ENCODE measurements at places on chromosomes 16 and 17. TPM values are rescaled to one million over a fixed set of nuclear protein-coding genes. Genes with fewer than 3 reads are reported as not detected.

- H3K4me3 ChIP-seq = no peak overlapping the region
- DNase-seq = peak; percentile 22
- no peaks in the 10 kb centered on the region for H3K4me1 ChIP-seq
- H3K27me3 ChIP-seq = no peaks in the 10 kb centered on the region
Measured at GRCh38 chr17:21193031-21193430, 20.9 kb downstream of the TMEM11 start.

DNA sequence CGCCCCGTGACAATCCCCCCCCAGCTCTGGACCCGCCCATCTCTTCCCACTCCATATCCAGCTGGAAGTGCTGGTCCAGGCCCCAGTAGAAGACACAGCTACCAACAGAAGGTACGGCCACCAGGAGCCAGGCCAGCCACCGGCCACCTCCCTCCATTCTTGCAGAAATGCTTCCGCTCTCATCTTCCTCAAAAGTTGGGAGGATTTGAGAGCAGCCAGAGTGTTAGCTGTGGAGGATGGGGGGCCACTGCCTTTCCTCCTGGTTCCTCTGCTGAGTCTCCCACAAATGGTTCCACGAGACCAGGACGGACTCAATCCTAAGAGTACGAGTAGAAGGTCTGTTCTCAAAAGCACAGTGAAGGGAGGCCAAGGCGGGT, 78.3 kb downstream of the GAS7 start:
- H3K27me3 ChIP-seq = peaks cover 6% of the 10 kb centered on the region
- H3K27ac ChIP-seq = no peak overlapping the region
- DNase-seq = no peak
- H3K4me3 ChIP-seq = no peak overlapping the region
- H3K36me3 ChIP-seq = no peaks in the 10 kb centered on the region

GRCh38 chr16:86378128-86378527, 132.2 kb upstream of the FOXF1 start:
- H3K36me3 ChIP-seq = no peaks in the 10 kb centered on the region
- H3K4me3 ChIP-seq = no peak overlapping the region
- no peaks in the 10 kb centered on the region for H3K4me1 ChIP-seq
- peaks cover under 1% of the 10 kb centered on the region for H3K27me3 ChIP-seq
- no peak for DNase-seq
- no peak overlapping the region for H3K27ac ChIP-seq

Gene TBC1D26
- 0.34 TPM for total RNA-seq

DNA sequence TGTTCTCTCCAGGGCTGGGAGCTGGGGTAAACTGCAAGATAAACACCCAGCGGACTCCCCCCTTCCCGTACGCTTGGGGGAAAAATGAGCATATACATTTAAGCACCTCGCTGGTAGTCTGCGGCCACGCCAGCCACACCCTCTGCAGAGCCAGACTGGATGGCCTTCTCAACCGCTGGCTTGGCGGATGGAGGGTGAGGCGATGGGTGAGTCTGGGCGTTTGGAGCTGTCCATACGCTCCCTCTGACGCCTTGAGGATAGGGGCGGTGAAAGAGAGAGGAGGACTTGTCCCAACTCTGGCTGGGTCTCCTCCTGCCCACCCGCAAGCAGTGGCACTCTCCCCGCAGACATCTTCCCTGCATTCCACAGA, 1.0 kb downstream of the ITGA3 start:
- H3K36me3 ChIP-seq = no peaks in the 10 kb centered on the region
- peaks cover 4% of the 10 kb centered on the region for H3K27me3 ChIP-seq
- peak overlapping the region; percentile 82 for H3K4me3 ChIP-seq
- peaks cover 20% of the 10 kb centered on the region for H3K4me1 ChIP-seq
- H3K27ac ChIP-seq = no peak overlapping the region

DNA sequence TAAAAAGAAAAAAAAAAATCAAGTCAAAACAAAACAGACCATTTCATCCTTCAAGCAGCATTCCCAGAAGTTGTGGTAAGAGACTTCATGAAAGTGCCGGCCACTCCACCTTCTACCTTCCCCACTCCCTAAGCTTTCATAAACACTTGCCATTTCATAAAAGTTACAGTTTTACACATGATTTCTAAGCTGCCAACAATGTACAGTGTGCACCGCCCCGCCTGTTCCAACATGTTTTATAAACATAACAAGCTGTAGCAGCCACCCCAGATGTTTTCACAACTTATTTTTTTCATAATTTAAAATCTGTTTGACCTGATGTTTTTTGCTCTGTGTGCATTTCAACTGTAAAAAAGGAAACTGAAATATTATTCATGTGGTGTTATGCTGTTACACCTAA, 608.1 kb downstream of the TOX3 start:
- H3K27me3 ChIP-seq = no peaks in the 10 kb centered on the region
- no peak for DNase-seq
- no peak overlapping the region for H3K4me3 ChIP-seq
- no peaks in the 10 kb centered on the region for H3K36me3 ChIP-seq
- H3K27ac ChIP-seq = no peak overlapping the region

DNA sequence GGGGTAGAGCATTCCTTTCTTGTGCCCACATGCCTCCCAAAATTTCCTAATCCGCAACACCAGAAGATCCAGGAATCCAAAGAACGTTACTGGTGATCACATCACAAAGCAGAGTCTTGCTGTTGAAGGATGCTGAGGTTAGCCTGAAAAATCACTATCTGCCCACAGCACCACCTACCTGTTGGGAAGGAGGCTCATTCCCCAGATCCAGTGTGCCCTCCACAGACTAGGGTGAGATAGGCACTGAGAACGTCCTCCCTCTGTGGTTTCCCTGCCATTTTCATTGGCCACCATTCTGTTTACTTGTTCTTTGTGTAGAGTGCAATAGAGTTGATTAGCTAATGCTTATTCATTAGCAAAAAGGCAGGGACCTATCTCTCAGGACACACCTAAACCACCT, 30.3 kb downstream of the RCVRN start:
- H3K36me3 ChIP-seq = no peaks in the 10 kb centered on the region
- H3K27me3 ChIP-seq = no peaks in the 10 kb centered on the region
- no peaks in the 10 kb centered on the region for H3K4me1 ChIP-seq
- no peak overlapping the region for H3K27ac ChIP-seq

Gene TBC1D28
- total RNA-seq = not detected

GRCh38 chr17:352421-353212, at the start of gene RPH3AL:
Gene RPH3AL, minus strand, starts transcription at chr17:352807. Its CDS starts 25,264 bp downstream, at chr17:327543.
- DNase-seq = no peak
- no peaks in the 10 kb centered on the region for H3K4me1 ChIP-seq
- H3K36me3 ChIP-seq = peaks cover 2% of the 10 kb centered on the region
- no peak within 1 kb of the TSS for H3K27ac ChIP-seq
- no peak within 1 kb of the TSS for H3K4me3 ChIP-seq

- peaks cover 15% of the 10 kb centered on the region for H3K36me3 ChIP-seq
- no peak for DNase-seq
- no peaks in the 10 kb centered on the region for H3K27me3 ChIP-seq
- H3K27ac ChIP-seq = peak overlapping the region; percentile 14
Measured at GRCh38 chr17:82844796-82845162, 5.0 kb upstream of the ZNF750 start.

GRCh38 chr17:59437791-59438281, 106.4 kb downstream of the YPEL2 start:
- peak overlapping the region; percentile 32 for H3K27ac ChIP-seq
- peaks cover 3% of the 10 kb centered on the region for H3K27me3 ChIP-seq
- H3K36me3 ChIP-seq = no peaks in the 10 kb centered on the region
- H3K4me1 ChIP-seq = peaks cover 72% of the 10 kb centered on the region
- H3K4me3 ChIP-seq = no peak overlapping the region
- DNase-seq = no peak

DNA sequence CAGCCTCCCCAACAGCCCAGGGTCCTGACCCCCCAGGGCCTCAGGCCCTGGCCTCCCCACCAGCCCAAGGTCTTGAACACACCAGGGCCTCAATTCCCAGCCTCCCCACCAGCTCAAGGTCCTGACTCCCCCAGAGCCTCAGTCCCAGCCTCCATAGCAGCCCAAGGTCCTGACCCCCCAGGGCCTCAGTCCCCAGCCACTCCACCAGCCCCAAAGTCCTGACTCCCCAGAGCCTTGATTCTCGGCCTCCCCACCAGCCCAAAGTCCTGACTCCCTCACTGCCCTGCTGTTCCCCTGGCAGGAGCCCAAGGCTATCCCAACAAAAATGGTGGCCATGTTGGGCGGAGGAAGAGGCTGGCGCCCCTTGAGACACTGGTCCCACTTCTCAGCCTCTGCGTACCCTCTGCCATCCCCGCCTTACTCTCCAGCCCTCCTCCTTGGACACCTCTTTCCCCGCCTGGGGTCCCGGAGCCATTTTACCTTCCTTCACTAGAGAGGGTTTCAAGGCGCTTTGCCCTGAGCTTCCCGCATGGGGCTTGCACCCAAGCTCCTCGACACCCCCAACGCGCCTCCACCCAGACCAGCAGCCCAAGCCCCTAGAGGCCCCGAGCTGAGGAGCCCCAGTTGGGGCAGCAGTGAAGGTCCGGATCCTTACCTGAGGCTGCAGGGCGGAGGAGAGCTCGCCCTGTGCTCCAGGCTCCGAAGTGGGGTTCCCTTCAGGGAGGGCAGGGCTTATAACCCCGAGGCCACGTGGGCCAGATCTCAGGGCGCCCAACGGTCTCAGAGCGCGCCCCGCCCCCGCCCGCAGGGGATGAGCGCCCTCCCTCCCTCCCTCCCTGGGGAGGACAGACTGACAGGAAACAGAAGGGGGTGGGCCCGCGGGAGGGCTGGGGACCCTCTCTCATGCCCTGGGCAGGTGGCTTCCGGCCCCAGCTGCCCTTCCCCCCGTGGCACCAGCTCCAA, 3.5 kb upstream of the TSPOAP1 start:
- peak overlapping the region; percentile 100 for H3K4me3 ChIP-seq
- DNase-seq = peak; percentile 97
- peak overlapping the region; percentile 100 for H3K27ac ChIP-seq
- H3K36me3 ChIP-seq = peaks cover 66% of the 10 kb centered on the region
- peaks cover 36% of the 10 kb centered on the region for H3K4me1 ChIP-seq
- H3K27me3 ChIP-seq = peaks cover 2% of the 10 kb centered on the region

Gene MILR1
- total RNA-seq = 0.30 TPM

Gene NGFR
- 0.21 TPM for total RNA-seq

DNA sequence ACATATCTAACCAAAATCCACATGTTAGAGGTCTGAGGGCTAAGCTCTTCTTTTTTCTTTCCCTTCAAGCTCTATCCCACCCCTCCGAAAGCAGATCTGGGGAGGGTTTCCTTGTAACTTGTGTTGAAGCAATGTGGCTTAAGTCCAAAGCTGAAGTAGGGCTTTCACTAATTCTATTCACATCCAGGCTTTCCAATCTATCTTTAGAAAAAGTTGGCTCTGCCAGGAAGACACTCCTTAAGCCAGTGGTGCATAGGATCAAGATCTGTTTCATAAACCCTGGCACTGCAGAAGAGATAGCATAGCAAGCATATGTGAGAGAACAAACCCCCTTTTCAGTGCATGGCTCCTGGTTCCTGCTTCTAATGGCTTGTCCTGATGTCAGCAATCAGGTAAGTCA, 34.9 kb upstream of the DHX40 start:
- H3K36me3 ChIP-seq = no peaks in the 10 kb centered on the region
- no peak overlapping the region for H3K27ac ChIP-seq
- no peaks in the 10 kb centered on the region for H3K4me1 ChIP-seq
- H3K4me3 ChIP-seq = no peak overlapping the region

DNA sequence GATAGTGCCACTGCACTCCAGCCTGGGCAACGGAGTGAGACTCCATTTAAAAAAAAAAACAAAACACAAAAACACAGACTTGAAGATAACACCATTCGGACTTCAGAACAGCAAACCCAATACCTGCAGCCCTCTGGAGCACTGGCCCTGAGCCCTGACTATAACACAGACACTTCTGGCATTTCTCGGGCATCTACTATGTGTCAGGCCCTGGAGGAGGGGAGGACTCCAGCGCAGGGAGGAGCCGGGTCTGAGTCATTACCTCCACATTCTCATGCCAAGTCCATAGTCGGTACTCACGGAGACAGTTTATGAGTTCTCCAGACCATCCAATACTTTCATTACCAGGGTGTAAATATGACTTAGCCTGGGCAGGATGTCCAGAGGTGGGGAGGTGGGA, 48.8 kb downstream of the PITPNM3 start:
- H3K36me3 ChIP-seq = no peaks in the 10 kb centered on the region
- H3K4me3 ChIP-seq = no peak overlapping the region
- no peaks in the 10 kb centered on the region for H3K4me1 ChIP-seq
- H3K27me3 ChIP-seq = no peaks in the 10 kb centered on the region
- no peak overlapping the region for H3K27ac ChIP-seq
- DNase-seq = no peak

Gene TEKT5
- total RNA-seq = not detected

Gene GPATCH8
- total RNA-seq = 43.2 TPM

Gene PRSS22
- total RNA-seq = not detected

DNA sequence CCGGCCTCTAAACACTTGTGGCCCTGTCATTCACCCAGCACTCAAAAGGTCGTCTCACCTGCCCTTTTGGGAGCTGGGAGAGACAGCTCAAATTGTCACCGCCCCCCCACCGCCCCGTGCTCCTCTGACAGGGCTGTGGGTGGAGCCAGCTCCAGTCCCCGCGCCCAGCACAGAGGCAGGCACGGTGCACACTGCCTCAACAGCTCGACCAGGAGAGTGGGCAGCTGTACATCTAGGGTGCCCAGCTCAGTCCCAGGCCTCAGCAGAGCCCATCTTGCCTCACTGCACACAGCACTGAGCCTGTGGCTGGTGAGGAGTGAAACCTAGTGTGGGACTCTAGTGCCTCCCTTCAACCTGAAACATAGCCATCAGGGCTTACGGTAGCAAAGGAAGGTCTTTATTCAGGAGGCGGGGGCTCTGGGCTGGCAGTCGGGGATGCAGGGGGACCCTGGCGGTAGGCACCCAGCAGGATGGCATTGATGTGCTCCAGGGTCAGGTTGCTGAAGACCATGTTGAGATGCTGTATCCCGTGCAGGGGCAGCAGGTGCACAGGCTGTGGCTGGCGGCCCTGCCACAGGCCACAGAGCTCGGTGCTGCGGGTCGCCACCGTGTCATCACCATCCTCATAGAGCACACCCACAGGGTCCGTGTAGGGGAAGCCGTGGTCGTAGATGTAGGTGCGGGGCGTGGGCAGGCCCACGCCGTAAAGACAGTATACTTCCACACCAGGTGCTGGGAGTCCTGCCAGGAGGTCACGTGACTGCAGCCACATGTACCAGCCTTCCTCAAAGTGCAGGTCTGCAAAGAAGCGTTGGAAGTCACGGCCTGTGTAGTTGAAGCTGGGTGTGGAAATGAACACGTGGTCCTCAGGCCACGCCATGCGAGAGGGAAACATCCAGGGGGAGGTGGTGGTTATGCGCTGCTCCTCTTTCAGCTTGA, 3.1 kb upstream of the PSMB10 start:
- H3K4me3 ChIP-seq = no peak overlapping the region
- peaks cover 36% of the 10 kb centered on the region for H3K4me1 ChIP-seq
- no peaks in the 10 kb centered on the region for H3K27me3 ChIP-seq
- peaks cover 36% of the 10 kb centered on the region for H3K36me3 ChIP-seq
- H3K27ac ChIP-seq = peak overlapping the region; percentile 76
- peak; percentile 67 for DNase-seq

Gene TPSG1
- not detected for total RNA-seq

DNA sequence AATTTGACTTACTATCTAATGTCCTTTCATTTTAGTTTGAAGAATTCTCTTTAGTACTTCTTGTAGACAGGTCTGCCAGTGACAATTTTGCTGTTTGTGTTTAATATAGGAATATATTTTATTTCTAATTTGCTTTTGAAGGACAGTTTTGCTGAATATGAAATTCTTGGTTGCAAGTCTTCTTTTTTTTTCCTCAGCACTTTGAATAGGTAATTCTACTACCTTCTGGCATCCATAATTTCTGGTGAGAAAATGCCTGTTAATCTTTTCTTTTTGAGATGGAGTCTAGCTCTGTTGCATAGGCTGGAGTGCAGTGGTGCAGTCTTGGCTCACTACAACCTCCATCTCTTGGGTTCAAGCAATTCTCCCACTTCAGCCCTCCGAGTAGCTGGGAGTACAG, 25.2 kb upstream of the CCL22 start:
- DNase-seq = no peak
- peaks cover 4% of the 10 kb centered on the region for H3K27me3 ChIP-seq
- H3K4me1 ChIP-seq = peaks cover 3% of the 10 kb centered on the region
- no peak overlapping the region for H3K27ac ChIP-seq
- H3K4me3 ChIP-seq = no peak overlapping the region

Gene CACNG4
- not detected for total RNA-seq

Measured in activated CD4-positive, alpha-beta T cell treated with anti-CD3 and anti-CD28 coated beads for 36 hours (primary cell).